PC-3 (cell line): ENCODE measurements at places on chromosomes 7 and 10. TPM values are rescaled to one million over a fixed set of nuclear protein-coding genes. Genes with fewer than 3 reads are reported as not detected.

Gene LRWD1
- total RNA-seq, result 41.8 and 69.5 TPM in 2 replicates

Gene SPDYE2
- total RNA-seq, result not detected in 2 replicates

Gene MNX1
- total RNA-seq, result 2.6 and 3.7 TPM in 2 replicates

Gene REEP3
- 63.2 and 75.2 TPM in 2 replicates for total RNA-seq

Gene ADAM22
- 4.4 and 5.9 TPM in 2 replicates for total RNA-seq

Gene MTURN
- total RNA-seq, result 5.4 and 6.3 TPM in 2 replicates

DNA sequence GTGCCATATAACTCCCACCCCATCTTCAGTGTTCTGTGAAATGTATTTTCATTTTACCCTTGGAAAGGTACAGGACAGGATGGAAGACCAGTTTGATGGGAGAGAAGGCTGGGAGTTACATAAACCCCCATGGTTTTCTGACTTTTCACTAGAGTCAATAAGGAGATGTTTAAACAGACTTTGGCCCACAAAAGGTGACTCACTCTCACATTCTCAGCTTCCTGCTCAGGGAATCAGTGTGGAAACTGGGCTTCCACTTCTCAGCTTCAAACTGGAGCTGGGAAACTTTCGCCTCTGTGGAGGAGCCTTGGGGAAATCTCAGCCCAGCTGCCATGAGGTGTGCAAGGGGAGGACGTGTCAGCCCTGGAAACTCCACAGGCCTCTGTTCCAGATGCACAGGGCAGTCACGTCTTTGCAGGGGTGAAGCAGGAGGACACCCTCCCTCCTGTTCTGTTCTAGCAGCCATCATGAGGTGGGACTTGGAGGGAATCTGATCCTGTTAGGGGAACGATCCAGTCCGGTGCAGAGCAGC lies 560.5 kb upstream of the GALNT17 start:
- no peaks in the 10 kb centered on the region for H3K27me3 ChIP-seq
- no peak for DNase-seq
- H3K4me3 ChIP-seq, result no peak overlapping the region
- no peak overlapping the region for H3K27ac ChIP-seq
- no peaks in the 10 kb centered on the region for H3K4me1 ChIP-seq

- no peaks in the 10 kb centered on the region for H3K36me3 ChIP-seq
- H3K27me3 ChIP-seq, result no peaks in the 10 kb centered on the region
- no peak overlapping the region for H3K4me3 ChIP-seq
- H3K27ac ChIP-seq, result no peak overlapping the region
- H3K4me1 ChIP-seq, result 0 out of 2 replicates have a peak, but pooled peaks cover 5% of the 10 kb centered on the region
These were observed 28.2 kb downstream of the CUBN start for GRCh38 chr10:17101257-17101909.

DNA sequence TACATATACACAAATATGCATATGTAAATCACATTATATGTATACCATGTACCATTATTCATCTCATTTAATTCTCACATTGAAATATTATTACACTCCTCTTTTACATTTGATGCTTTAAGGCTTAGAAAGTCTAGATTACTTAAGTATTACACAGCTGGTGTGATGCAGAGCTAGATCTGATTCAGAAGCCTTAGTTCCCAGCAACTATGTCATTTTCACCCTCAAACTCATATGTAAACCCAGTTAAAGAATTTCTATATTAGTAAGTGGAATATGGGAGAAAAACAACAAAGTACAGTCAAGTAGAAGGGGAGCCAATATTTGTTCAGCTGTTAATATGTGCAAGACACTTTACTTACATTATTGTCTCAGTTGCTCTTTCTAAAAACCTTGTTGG lies 74.3 kb upstream of the CSTF2T start:
- no peak overlapping the region for H3K27ac ChIP-seq
- no peaks in the 10 kb centered on the region for H3K4me1 ChIP-seq
- H3K36me3 ChIP-seq, result no peaks in the 10 kb centered on the region
- peak; percentile 20 for DNase-seq
- H3K4me3 ChIP-seq, result no peak overlapping the region

- peaks cover 26% of the 10 kb centered on the region; the same call in 1 of the 2 replicates for H3K36me3 ChIP-seq
- H3K4me1 ChIP-seq, result no peaks in the 10 kb centered on the region
- no peak for DNase-seq
- H3K27ac ChIP-seq, result no peak overlapping the region
- H3K4me3 ChIP-seq, result no peak overlapping the region
These were observed 244.4 kb downstream of the TNS3 start for GRCh38 chr7:47337531-47337930.

DNA sequence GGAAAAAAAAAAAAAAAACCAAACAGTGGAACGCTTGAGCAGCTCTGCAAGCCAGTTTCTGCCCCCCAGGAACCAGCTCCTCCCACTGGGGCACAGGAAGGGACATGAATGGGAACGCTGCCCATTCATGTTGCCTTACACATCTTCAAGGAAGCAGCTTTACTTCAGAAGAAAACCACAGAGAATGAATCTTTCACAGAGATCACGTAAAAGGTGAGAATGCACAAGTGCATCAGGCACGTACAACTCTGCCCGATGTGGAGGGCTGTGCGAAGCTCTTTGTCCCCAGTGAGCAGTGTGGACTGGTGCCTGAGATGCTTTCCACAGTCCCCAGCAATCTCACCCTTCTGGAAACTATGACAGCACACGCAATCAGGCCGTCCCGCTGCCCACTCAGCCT lies 106.2 kb downstream of the DLG5 start:
- no peak overlapping the region for H3K4me3 ChIP-seq
- no peaks in the 10 kb centered on the region for H3K27me3 ChIP-seq
- peaks cover 76% of the 10 kb centered on the region for H3K36me3 ChIP-seq
- no peaks in the 10 kb centered on the region for H3K4me1 ChIP-seq
- no peak overlapping the region for H3K27ac ChIP-seq

GRCh38 chr7:29413626-29414136 lies 150.0 kb upstream of the PRR15 start:
- H3K4me1 ChIP-seq, result peaks cover 3% of the 10 kb centered on the region; the same call in 1 of the 2 replicates
- H3K36me3 ChIP-seq, result no peaks in the 10 kb centered on the region
- H3K27ac ChIP-seq, result no peak overlapping the region
- H3K4me3 ChIP-seq, result no peak overlapping the region
- no peaks in the 10 kb centered on the region for H3K27me3 ChIP-seq

- no peaks in the 10 kb centered on the region for H3K36me3 ChIP-seq
- no peak overlapping the region for H3K27ac ChIP-seq
- no peak for DNase-seq
- H3K27me3 ChIP-seq, result no peaks in the 10 kb centered on the region
- H3K4me1 ChIP-seq, result peaks cover 16% of the 10 kb centered on the region; the same call in 1 of the 2 replicates
- H3K4me3 ChIP-seq, result no peak overlapping the region
These were observed 58.6 kb downstream of the ADRB1 start for GRCh38 chr10:114102256-114102655.

DNA sequence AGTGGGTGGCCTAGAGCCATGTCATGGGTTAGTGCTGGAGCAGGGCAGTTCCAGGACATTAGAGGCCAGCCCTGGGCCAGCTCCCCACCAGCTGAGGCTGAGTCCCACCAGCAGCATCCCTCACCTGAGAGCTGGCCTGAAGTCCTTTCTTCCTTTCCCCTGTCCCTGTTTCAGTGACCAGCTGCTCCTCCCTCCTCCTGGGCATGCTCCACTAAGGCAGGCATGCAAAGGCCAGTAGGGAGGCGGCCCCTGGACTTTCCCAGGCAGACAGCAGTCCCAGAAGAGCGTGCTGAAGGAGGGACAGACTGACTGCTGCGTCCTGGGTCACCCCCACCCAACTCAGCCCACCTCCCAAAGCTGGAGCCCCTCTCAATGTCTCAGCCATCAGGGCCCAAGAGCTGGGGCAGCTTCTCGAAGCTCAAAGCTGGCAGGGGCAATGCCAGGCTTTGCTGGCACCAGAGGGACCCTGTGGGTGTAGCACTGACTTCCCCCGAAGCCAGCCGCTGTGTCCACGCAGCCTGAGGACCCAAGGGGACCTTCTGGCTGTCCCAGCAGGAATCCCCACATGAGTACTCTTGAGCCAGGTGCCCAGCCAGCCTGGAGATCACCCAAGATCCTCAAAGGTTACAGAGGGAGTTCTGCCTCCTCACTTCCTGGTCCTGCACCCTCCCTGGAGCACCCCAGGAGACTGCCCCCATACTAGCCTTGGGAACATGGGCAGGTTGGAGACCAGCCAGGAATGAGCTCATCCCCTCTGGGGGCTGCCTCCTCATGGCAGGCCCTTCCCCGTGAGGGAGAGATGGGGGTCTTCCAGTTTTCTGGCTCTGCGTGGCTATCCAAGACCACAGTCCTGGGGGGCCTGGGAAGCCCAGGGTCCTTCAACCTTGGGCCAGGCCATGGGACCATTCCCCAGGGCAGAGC lies 35.2 kb upstream of the RET start:
- H3K27me3 ChIP-seq, result no peaks in the 10 kb centered on the region
- no peaks in the 10 kb centered on the region for H3K4me1 ChIP-seq
- H3K27ac ChIP-seq, result no peak overlapping the region
- H3K4me3 ChIP-seq, result no peak overlapping the region
- no peaks in the 10 kb centered on the region for H3K36me3 ChIP-seq

DNA sequence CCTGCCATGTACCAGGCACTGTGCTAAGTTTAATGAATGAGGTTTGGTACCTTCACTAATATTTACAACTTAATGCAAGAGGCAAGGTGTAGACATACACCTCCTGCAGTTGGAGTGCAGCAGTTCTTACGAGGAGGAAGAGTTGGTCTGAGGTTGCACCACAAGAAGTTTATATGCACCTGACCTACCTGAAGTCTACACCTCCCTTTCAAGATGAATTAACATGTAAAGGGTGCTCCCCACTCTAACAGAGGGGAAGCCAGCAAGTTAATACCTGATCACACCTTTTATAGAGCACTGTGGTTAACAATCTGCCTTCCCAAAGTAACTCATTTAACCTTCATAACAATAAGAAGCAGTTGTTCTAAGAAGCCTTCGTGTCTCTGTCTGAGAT lies 120.0 kb downstream of the LYZL1 start:
- DNase-seq, result no peak
- H3K4me3 ChIP-seq, result peak overlapping the region; percentile 76
- H3K27ac ChIP-seq, result peak overlapping the region; percentile 58
- H3K4me1 ChIP-seq, result 0 out of 2 replicates have a peak, but pooled peaks cover 8% of the 10 kb centered on the region

DNA sequence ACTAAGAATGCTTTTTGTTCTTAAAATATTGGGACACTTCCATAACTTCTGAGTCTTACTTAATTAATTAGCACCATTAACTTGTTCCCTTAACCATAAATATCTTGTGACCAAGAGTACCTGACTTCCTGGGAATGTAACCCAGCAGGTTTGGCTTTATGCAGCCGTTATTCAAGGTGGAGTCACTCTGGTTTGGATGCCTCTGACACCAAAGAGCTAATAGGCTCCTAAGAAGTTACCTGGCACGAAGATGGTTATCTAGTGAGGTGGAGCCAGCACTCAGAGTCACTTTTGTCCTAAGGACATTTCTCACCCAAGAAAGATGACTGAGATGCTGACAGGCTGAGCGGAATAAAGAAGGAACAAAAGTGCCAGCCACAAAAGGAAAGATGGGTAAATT lies 172.3 kb downstream of the C1GALT1 start:
- H3K27me3 ChIP-seq, result no peaks in the 10 kb centered on the region
- no peak overlapping the region for H3K4me3 ChIP-seq
- no peak overlapping the region for H3K27ac ChIP-seq
